ENCODE measurements at places on chromosomes 7 and 10.

GRCh38 chr10:12971001-12971788 is 30.3 kb downstream of the CCDC3 start:
- no peak for DNase-seq

DNA sequence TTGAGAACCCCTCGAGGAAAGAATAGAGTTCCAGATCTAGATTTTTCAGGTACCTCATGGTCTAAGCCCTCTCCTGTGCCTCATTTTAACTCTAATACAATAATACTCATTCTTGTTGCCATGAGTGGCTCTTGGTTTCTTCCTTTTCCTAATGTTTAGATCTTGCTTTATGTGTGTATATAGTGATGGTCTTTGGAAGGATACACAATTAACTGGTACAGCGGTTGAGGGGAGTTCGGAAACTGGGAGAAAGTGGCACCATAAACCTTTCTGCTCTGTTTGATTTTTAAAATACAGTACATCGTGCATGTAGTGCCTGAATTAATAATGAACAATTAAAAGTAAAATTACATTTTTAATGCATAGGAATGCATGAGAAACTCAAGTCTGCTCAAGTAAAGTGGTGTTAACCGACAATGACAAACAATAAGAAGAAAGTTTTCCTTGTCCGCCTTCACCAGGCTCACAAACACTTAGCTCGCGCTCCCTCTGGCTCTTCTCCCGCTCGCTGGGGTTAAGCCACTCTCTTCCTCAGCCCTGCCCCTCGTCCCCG is 386 bp upstream of the EIF4EBP2 start:
- DNase-seq: no peak

DNA sequence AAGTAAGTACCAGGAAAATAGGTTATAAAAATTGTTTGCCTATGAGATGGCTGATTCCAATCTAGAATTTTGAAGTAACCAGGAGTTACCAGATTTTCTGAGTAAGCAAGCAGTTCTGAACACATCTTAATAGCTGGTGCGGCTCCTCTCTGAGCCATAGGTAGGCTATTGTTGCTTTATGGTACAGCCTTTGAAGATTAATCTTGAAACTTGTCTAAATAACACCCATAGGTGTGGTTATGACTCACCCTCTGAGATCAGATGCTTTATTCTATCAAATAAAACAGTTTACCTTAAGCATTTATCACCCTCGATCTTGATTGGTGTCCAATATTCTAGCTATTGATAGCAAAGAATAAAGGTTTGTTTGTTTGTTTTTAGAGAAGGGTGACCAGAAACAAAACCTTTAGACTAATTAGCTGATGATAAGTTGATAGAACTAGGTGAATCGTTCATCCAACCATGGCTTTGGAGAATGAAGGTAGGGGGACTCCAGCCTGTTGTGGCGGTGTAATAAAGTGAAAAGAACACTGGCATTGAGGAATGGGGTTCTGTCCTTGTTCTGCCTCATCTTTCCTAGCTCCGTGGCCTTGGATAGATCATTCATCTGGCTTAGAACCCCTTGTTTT is 72.2 kb downstream of the VTI1A start:
- peak; percentile 38 for DNase-seq

DNA sequence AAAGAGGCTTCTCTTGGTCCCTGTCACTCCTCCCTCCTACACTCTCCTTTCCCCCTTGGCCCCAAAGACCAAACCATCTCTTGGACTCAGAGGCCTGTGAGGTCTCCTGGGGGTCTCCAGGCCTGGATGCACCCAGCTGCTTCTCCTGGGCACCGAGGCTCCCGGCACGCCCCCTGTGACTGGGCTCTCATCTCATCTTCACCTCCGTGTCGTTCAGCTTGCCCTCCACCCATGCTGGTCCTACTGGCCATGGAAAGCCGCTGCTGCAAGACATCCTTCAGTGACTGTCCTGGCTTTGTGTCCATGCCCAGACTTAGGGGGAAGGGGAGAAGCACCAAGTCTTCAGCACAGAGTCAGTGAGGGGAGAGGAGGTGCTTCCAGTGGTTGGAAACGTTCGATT is 141.4 kb upstream of the RET start:
- DNase-seq: no peak

DNA sequence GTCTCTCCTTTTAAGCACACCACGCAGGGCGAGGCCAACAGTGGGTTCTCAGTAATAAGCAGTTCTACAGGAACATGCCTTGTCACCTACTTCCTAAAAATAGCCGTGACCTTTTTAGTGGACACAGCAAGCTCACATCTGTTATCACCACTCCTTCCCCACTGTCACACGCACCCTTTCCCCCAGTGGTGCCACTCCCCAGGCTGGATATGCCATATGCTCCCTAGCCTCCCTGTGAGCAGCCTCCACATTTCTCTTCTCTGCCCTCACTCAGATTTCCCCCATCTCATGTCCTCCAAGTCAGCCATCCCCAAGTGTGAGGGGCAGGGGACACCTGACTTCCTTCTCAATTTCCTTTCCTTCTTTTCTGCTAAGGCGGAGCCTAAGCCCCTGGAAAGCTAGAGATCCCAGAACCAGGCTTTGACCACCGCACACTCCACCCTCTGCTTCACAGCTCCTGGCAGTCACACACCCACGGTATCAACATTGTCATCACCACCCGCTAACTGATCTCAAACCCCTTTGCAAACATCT is 3.7 kb downstream of the ANXA11 start:
- no peak for DNase-seq

DNA sequence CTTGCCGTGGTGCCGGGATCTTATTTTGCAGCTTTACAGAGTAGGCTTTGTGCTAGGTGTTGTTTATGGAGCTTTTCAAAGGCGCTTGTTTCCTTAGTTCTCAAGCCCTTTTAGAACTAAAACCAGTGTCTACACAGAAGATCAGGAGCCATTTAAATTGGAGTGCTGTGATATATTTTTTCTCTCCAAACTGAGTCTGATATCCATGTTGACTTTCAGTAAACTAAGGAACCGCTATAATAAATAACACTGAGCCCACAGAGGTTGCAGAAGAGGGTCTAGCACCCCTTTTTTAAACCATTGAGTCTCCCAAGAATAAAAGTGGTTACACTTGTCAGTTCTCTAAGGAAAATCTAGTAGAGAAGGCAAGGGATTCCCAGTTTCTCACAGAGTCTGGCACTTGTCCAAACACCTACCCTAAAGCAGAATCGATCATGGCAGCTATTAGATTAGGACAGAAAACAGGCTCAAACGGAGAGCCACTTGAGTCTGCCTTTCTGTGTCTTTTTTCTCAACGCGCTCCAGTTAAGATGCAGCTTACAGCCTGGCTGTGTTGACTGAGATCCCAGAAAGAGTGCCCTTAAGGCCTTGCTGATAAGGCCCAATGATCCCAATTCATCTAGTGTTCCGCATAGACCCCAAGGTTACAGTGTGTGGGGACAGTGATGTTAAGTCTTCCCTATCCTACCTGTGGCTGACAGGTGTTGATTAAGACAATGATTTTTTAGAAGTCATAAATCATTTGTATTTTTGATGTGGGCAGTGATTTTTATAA is 804 bp downstream of the TMEM106B start:
- no peak for DNase-seq

- no peak for DNase-seq
These were observed 89.3 kb downstream of the CYP51A1 start for GRCh38 chr7:92044940-92045339.

- no peak for DNase-seq
These were observed 350.0 kb downstream of the CXCL12 start for GRCh38 chr10:44034946-44035345.

DNA sequence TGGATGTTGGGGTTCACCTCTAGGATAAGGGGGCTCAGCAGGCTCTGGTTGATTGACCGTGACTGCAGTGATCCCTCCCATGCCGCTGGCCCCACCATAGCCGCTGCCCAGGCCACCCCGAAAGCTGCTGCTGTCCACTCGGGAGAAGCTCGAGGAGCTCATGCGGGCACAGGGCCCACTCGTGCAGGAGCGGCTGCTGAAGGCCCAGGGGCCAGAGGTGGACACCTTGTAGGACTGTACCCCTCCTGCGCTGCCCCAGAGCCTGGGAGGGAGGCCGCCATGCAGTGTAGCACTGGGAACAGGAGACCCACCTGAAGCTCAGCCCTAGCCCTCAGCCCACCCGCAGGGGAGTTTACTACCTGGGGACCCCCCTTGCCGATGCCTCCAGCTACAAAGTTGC is 70.0 kb downstream of the CHRM2 start:
- no peak for DNase-seq

DNA sequence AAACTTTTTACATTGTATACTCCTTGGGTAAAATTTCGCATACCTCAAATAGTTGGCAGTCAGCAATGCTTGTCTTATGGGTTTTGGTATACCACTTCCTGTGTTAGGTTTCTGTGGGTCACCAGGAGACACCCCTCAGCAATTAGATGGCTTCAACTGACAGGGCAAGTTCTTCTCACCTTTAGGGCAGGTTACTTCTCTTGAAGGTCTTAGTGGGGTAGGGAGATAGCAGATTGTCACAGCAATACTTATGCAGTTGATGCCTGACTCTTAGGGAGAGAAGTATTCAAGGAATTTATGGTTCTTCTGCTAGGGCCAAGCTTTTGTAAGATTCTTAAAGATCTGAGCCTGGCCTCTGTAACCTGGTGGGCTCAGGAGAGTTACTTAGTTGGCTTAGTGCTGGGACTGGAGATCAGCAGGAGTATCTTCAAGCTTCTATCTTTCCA is 42.9 kb downstream of the MKLN1 start:
- no peak for DNase-seq

- no peak for DNase-seq
These were observed 48.6 kb downstream of the CUL2 start for GRCh38 chr10:35041502-35041879.

- no peak for DNase-seq
These were observed 41.1 kb downstream of the FAM20C start for GRCh38 chr7:233249-234035.

GRCh38 chr10:94006591-94007550 is 13.1 kb downstream of the PLCE1 start:
- no peak for DNase-seq

GRCh38 chr7:102453319-102453718 is 11.3 kb downstream of the ALKBH4 start:
- no peak for DNase-seq

- DNase-seq: no peak
These were observed 410.4 kb downstream of the ATRNL1 start for GRCh38 chr10:115503546-115503945.

GRCh38 chr7:16668049-16668858 is 22.3 kb downstream of the BZW2 start:
- DNase-seq: no peak

DNA sequence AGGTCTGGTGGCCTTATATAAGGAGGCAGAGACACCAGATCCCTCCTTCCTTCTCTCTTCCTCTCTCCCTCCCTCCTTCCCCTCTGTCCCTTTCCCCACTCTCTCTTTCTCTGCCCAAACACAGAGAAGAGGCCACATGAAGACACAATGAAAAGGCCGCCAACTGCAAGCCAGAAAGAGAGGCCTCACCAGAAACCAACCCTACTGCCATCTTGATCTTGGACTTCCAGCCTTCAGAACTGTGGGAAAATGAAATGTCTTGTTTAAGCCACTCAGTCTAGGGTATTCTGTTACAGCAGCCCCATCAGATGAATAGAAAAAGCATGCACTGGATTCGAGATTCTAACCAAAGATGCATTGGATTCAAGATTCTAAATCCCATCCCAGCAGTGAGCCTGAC is 168.1 kb downstream of the FAM107B start:
- no peak for DNase-seq

- DNase-seq: no peak
These were observed 6.8 kb upstream of the CRPPA start for GRCh38 chr7:16428182-16428581.

DNA sequence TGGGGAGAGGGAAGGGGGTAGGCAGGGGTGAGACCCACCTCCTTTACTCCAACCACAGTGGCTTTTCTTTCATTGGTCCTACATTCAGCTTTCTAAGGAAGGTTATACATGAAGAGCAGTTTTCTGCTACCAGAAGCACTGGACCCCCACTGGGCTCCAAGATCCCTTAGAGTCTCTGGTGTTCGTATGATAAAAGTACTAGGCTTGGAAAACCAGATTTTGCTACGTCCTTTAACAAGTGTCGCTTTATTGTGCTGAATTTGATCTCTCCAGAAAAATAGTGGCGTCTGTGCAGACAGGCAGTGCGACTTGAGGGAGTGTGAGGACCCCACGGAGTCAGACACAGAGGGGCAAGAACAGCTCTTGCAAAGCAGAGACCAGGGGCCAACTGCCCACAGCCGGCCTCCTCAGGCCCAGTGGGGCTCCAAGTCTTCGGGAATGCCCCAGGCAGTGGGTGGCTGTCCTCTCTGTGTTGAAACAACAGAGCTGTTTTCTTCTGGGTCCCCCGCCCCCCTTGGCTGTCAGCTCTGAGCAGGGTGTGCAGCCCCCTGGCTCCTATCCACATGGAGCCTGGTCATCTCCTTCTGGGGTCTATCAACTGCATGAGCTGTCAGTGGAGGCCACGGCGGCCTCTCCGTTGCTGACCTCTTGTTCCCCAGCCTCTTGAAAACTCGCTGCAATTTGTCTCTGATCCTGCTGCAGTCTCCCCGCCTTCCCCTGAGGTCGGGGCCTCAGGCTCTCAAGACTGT is 333.2 kb downstream of the RPS24 start:
- DNase-seq: no peak

DNA sequence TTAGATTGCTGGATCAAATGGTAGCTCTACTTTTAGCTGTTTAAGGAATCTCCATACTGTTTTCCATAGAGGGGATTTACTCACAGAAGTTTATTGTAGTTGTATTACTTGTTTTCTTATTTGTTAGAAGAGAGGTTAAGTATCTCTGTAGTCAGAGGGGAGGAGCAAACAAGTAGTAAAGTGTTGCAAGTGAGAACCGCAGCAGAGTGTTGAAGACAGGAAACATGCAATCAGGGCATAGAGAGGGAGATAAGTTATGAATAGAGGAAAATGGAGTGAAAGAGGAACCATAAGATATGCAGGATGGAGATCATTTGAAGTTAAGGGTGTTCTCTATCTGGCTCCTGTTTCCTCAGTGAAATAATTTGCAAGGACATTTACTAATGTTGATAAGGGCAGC is 331.4 kb upstream of the TMEM229A start:
- DNase-seq: no peak

DNA sequence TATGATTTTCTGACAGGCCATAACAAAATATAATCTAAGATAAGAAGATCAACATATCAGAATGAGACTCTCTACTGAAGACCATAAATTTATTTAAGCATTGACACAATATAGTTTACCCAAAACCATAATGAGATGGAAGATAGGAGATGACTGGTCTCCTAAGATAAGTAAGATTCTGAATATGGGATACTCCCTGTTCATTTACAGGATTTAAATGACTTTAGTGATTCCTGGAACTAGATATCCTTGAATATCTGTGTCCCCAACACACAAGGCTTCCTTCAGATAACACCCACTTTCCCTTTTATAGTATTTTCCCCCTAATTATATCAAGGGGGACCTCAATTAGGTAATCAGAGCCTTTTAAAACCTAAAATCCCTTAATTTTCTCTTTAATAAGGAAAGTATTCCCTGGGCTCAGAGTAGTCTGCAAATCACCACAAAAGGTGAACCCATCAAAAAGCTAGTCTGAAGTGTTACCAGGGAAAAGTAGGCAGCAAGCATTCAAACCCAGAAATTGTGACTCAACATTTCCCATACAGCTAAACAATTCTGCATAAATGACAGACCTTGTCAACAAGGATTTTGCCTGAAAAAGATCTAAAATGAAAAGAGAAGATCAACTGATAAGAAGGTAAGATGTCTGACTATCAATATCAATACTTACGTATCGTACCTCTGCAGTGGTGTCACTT is 99.9 kb downstream of the CNOT4 start:
- no peak for DNase-seq
